ENCODE measurements at places on chromosomes 5 and 9.

DNA sequence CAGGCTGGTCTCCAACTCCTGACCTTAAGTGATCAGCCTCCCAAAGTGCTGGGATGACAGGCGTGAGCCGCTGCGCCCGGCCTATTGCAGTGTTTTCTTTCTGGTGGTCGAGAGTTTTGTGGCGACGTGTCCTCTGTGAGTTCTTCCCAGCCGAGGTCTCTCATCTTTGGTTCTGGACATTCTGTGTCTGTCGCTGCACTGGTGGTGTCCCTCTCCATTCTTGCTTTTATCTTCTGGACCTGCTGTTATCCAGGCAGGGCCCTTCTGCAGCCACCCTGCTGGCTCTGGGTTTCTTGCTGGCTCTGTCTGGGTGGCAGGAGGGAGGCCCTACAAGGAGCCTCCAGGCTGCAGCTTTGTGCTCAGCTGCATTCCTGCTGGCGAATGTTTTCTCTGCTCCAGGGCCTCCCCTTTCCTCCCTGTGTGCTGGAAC, 49.1 kb upstream of the EXOC3 start:
- DNase-seq, result no peak

DNA sequence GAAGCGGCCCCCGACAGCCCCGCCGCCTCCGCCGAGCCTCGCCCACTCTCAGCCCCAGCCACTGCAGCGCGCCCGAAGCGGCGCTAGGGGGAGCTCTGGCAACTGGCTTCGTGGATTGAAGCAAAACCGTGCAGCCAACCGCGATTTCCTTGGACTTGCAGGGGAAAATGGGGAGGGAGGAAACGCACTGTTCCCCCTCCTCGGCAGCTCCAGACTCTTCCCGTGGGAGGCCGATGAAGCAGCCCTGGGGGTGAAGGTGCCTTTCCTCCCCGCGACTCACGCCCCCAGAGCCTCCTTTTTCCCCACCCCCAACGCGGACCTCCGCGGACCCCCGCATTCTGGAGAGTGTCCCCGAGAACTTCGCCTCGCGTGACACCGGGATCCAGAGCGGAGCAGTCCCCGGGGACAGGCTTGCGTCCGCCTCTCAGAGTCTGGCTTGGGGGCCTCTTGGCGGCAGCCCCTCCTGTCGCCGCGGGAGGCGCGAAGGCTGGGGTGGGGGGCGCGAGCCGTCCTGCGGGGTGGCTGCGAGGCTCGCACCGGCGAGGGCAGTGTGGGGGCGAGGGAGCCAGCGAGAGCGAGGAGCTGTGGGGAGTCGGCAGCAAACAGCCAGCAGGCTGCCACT, 3.8 kb downstream of the IER5L start:
- peak; percentile 48 for DNase-seq

- DNase-seq, result no peak
Observed at GRCh38 chr9:8652255-8652654, 852.7 kb upstream of the DMAC1 start.

DNA sequence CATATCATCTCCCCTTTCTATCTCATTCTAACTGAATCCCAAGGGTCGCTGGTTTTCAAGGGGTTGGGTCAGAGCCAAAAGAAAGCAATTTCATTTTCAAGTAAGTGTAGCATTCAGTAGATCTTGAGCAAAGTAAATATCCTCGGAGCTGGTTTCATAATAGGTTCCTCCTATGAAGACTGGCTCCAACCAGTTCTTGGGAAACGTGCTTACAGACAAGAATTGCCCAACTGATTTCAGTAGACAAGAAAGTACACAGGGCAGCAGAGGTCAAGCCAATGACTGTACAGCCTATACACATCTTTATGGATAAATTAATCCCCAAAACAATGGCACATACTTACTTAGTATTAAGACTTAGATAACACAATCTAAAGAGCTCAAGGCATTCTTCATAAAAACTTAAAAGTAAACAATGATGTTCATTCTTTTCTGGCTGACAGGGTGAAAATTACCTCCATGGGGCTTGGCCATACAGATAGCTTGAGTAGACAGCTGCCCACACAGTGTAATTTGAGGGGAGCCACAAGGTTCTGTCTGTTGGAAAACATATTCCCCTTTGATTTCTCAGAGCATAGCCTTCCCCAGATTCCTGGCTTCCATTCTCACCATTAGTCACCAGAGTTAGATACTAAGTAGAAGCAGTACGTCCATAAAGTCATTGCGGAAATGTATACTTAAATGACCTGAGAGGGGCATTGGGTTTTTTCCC, 163.9 kb downstream of the ARRDC3 start:
- DNase-seq, result no peak

- DNase-seq, result no peak
Observed at GRCh38 chr9:91771027-91771426, 179.0 kb downstream of the ROR2 start.

- no peak for DNase-seq
Observed at GRCh38 chr5:158205992-158206391, 347.0 kb upstream of the CLINT1 start.

DNA sequence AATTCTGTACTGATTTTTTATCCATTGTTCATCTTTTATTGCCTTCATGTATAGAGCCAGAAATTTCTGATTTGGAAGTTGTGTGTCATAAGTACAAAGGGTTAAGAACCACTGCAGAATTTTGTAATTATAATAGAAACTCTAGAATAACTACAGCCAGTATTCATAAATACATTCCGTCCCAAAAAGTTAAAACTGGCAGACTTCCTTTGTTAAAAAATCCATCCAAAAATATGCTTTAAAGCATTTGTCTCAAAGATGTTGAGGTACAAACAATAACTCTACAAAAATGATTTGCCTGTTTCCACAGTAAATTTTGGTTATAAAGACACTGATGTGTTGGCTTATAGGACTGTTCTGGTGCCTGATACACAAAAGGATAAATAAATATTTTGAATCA, 436.6 kb downstream of the DTWD2 start:
- no peak for DNase-seq

DNA sequence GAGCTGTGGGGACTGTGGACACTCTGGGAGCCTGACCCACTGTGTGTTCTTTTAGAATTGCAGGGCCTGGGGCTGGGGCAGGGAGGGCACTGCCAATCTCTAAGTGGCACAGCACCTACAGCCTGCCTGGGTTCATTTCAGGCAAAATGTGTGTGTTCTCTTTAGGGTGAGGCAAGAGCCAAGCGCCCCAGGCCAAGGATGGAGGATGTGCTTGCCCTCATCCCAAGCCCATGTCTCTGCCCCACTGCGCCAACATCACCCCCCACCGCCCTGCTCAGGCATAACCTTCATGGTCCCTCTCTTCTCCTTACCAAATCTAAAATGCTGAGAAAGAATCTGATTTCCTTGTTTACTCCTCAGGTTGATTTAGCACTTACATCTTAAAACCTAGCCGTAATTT, 304.4 kb downstream of the RAB3C start:
- no peak for DNase-seq

- DNase-seq, result no peak
Observed at GRCh38 chr5:168092209-168093185, 198.9 kb upstream of the WWC1 start.

DNA sequence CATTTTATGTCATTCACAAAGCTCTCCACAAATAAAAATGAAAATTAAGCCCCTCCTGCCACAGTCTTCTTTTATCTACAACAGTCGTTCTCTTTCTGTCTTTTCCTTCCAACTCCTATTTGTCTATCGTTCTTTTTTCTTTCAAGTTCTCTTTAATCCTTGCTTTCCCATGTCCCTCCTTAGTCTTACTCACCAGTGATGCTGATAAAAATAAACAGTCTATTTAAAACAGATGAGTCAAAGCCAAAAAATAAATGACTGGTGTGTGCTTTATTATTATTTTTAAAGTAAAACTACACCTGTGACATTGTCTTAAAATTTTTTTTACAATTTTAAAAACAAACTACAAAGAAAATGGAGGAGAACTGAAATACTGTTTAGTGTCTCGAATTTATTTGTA, 137.1 kb upstream of the TMEM161B start:
- no peak for DNase-seq

DNA sequence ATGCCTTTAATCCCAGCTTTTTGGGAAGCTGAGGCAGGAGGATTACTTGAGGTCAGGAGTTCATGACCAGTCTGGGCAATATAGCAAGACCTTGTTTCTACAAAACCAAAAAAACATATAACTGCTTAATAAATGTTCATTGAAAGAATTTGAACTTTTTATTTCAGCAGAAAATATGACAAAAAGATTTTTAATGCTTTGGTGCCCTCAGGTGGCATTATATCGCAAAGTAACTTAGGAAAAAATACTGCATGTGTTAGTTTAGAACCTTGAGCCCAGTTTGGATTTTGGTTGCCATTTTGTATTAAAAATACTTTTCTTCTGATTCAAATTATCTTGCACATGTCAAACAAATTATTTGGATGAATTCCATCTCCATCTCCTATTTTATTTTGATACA, 103.2 kb downstream of the GPBP1 start:
- DNase-seq, result no peak

DNA sequence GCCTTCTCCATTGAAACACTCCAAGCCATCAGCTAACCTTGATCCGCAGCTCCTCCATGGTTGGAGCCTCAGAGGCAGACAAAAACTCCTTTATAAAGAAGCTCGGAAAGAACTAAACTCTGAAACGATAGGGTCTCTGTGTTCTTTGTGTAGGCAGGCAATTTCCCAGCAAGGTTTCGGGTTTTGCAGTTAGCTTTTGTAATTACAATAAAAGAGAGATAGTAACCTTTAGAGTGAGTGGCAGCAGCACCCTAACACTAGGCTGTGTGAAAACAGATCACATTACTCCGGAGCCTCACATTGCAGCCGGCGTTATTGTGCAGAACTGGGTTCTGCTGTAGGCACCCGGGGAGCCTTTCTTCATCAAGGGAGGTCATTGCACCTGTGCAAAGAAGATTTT, 115.8 kb upstream of the MAP3K1 start:
- no peak for DNase-seq

DNA sequence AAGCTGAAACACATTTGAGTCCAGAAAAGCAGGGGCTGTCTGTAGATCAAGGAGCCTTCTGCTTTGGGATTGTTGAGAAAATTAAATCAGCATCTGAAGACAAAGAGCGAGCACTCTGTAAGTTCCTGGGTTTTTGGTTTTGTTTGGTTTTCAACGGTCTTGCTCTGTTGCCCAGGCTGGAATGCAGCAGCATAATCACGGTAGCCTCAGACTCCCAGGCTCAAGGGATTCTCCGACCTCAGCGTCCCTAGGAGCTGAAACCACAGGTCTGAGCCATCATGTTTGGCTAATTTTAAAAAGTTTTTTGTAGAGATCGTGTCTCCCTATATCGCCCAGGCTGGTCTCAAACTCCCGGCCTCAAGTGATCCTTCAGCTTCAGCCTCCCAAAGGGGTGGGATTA, 266.5 kb upstream of the ADAMTS16 start:
- DNase-seq, result no peak

GRCh38 chr9:112252194-112252593, 77.1 kb upstream of the SUSD1 start:
- no peak for DNase-seq

- DNase-seq, result no peak
Observed at GRCh38 chr5:146883511-146883910, 5.0 kb upstream of the PPP2R2B start.

- DNase-seq, result no peak
Observed at GRCh38 chr9:91037511-91038482, 236.2 kb downstream of the SYK start.

- DNase-seq, result no peak
Observed at GRCh38 chr5:132220491-132220890, 7.2 kb downstream of the P4HA2 start.

- no peak for DNase-seq
Observed at GRCh38 chr5:117803533-117803932, 1184.8 kb downstream of the DTWD2 start.

- DNase-seq, result no peak
Observed at GRCh38 chr5:127746756-127747155, 43.6 kb downstream of the CCDC192 start.

DNA sequence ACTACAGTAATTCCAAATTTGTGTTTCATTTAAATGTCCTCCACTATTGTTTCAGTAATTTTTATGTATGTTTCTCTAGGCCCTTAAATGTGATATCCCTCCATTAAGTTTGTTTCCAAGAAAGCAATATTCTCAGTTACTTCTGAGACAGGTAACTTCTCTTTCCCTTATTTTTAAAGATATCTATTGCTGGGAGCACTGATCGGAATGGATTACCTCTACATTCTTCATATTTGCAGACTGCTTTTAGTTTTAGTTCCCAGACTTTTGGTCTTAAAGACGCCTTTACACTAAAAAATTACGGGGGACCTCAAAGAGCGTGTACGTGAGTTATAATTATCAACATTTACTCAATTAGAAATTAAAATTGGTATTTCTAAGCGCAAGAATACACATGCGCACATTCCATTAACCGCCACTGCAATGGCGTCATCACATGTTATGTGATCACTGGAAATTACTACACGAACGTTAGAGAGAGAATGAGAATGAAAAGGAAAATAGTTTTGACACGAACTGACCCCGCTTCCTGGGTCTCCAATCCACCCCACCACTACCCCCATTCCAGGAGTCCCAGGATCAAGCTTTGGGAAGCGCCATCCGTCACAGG, 519 bp upstream of the RAD50 start:
- no peak for DNase-seq

GRCh38 chr5:32083981-32084430, 90.1 kb downstream of the GOLPH3 start:
- no peak for DNase-seq

DNA sequence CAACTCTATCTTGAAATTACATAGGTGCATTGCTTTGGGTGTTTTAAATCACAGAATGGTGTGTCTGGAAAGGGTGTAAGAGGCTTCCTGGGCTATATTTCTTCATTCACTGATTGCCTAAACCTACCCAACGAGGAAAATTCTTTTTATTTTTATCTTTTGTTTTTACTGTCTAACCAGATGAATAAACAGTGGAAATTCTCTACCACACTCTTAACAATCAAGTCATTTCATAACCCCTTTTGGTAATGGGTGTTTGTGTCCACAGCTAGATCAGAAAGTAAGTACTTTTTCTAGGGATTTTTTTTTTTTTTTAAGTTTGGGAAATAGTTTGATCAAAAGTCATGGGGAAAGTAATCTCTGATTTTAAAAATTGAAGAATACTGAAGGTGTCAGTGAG, 27.6 kb upstream of the C5orf47 start:
- no peak for DNase-seq

- DNase-seq, result no peak
Observed at GRCh38 chr5:159106193-159106568, 6.5 kb upstream of the EBF1 start.

GRCh38 chr5:142998316-142999020, 228.3 kb downstream of the ARHGAP26 start:
- DNase-seq, result no peak

DNA sequence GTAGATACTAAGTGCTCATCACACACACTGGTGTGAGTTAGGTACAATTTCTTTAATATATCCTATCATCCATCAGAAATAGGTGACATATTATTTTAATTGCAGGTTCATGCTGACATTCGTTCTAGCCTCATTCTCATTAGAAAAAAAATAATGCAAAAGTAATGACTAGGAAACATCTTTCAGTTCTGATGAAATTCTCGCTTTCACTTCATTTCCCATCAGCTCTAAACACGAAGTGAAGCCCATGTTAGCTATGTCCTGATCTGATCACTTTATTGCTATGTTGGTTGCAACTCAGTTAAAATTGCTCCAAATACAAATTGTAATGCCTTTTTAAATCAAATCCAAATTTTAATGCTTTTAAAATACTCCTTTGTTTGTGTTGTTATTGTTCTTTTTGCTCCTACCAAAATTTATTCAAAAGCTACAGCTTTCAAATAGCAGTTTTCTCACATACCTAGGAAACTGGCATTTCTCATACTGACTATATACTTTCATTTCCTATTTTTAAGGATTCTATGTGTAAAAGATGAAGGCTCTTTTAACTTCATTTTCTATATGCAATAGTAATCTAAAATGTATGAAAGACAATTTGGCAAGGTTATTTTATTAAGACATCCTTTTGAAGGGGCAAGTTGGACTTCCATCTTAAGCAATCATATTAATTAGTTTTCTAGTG, 1237.8 kb upstream of the ACO1 start:
- no peak for DNase-seq
